Inflammatory macrophage treated with lipopolysaccharide for 4 hours (primary cell): ENCODE measurements at places on chromosomes 1 and 21.
A peak's percentile ranks its signal among the peaks of the same experiment; 100 is the strongest.

- no peak for DNase-seq
These were observed 13.4 kb upstream of the KIAA1614 start for GRCh38 chr1:180899262-180899661.

GRCh38 chr1:28295936-28296335, 32.9 kb upstream of the MED18 start:
- no peak for DNase-seq

DNA sequence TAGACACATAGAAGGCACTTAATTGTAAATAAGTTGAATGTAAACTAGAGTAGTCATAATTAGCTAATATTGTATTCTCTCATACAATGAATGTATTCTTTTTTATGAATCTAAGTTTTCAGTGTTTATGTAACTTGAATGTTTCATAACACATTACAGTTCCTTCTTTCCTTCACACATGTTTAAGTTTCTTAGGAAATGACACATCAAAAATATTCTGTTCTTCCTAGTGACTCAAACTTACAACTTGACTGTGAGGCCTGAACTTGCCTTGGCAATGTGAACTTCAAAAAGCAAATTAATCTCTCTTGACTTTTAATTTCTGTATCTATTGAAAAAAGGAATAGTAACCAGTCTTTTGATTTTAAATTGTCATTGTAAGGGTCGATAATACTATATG, 700.1 kb downstream of the KCNT2 start:
- DNase-seq, result peak; percentile 78

DNA sequence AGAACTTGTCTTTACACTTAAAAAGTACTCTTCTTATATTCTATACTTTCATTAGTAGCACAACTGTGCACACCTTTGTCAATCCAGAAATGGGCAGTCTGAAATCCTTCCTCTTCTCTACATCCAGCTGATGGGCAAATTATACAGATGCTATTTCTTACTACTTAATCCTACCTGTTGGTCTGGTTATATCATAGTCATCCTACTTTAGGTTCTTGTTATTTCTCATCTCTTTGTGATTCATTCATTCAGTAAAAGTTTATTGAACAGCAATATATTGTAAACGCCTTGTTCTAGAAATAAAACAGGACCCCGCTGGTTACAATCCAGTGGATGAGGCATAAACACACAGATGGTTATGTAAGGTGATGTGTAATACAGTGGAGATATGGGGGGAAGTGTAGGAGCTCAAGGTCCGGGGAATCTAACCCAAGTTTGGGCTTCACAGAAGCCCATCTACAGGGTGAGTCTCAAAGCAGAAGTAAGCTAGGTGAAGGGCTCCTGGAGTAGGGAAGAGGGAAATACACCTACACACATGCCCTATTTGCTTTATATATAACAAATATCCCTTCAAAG, 11.8 kb upstream of the FUBP1 start:
- no peak for DNase-seq

- no peak for DNase-seq
These were observed 11.8 kb downstream of the RCC1 start for GRCh38 chr1:28517649-28517999.

DNA sequence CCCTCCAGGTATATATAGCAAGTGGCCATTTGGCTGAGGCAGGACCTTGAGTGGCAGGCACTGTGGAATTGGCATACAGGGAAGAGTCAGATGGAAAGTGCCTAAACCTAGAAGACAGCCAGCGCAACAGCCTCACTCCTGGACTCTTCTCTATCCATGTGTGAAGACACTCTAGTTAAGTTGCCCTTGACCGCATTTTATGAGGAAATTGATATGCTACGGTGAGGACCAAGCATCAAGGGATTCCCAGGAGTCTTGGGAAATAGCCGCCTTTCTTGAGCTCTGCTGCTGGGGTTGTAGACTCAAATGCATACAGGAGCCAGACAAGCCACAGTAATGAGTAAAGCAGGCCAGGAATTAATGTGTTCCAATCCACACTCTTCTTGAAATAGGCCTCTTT, 145.9 kb upstream of the KAZN start:
- no peak for DNase-seq

GRCh38 chr1:68142036-68142435, 90.3 kb downstream of the WLS start:
- DNase-seq, result no peak

DNA sequence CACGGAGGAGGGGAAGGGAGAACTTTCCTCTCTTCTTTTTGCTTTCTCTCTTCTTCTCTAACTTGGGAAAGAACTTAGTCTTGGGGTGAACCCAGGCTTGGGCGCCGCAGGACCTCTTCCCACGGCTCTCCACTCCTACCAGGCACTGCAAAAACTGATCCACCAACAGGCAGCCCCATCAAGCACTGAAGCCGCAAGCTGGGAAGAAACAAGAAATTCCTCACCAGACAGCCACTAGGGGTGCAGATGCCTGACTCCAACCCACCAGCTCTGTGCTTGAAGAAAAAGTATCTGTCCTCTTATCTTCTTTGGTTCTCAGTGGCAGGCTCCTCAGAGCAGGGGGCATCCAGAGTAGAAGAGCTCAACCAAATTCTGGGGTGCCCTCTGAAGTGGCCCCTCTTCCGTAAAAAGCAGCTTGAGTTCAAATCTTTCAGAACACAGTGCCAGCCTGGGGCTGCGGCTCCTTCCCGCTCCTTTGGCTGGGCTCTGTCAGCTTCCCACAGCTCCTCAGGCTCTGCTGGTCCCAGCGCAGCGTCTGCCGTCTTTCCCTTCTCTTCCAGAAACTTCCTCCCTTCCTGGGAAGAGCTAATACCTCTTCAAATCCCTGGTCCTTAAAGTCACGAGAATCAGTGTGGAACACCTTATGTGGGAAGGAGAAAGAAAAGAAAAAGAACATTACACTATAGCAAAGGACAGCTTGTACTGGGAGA, 2.4 kb downstream of the SLC41A1 start:
- no peak for DNase-seq

DNA sequence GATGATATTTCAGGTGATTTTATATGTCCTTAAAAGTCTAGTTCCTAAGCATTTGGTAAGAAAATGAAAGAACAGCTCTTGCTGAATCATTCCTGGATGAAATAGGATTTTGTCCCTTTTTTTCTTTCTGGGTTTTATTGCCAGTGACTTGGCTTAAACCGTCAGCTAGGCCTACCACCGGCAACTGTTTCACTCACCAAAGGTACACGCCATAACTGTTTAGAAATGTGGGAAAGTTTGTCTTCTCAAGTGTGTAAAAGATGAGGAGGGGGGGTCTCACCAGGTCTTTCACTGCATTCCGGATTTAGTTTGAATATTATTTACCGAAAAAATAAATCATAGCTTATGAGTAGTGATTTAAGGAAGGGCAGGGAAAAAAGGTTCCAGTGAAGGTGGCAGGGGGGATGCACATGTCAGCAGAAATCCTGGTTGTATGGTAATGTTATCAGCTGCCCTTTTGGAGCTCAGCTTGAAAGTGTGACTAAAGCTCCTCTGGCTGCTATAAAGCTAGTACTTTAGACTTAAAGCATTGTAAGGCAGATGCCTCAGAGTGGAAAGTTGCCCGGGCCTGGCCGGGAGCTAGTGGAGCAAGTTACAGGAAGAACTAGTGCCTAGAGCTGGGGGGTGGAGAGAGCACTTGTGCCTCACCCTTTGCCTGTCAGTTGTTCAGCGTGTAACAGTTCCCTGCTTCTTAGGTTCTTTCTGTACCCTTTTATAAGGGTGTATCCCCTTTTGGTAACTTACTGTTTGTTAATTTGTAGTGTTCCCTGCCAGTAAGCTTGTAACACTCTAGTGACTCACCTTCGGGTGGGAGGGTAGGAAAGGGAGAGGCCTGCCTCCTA, 3.1 kb downstream of the ATP1A1 start:
- peak; percentile 82 for DNase-seq
